ENCODE measurements at places on chromosomes 11 and 22. TPM values are rescaled to one million over a fixed set of nuclear protein-coding genes. Genes with fewer than 3 reads are reported as not detected.

Gene PDXP
- total RNA-seq = 25.1 TPM

Gene CD3E
- total RNA-seq = not detected

Gene P4HA3
- not detected for total RNA-seq

Gene MS4A4A
- not detected for total RNA-seq

DNA sequence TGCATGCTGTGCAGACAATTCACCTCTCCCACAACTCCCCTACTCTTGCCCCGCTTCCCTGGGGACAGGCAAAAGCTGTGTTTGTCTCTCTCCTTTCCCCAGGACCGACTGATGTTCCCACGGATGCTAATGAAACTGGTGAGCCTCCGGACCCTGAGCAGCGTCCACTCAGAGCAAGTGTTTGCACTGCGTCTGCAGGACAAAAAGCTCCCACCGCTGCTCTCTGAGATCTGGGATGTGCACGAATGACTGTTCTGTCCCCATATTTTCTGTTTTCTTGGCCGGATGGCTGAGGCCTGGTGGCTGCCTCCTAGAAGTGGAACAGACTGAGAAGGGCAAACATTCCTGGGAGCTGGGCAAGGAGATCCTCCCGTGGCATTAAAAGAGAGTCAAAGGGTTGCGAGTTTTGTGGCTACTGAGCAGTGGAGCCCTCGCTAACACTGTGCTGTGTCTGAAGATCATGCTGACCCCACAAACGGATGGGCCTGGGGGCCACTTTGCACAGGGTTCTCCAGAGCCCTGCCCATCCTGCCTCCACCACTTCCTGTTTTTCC lies 1.4 kb upstream of the MADD start:
- no peak for DNase-seq
- H3K36me3 ChIP-seq = no peaks in the 10 kb centered on the region
- no peak overlapping the region for H3K27ac ChIP-seq

DNA sequence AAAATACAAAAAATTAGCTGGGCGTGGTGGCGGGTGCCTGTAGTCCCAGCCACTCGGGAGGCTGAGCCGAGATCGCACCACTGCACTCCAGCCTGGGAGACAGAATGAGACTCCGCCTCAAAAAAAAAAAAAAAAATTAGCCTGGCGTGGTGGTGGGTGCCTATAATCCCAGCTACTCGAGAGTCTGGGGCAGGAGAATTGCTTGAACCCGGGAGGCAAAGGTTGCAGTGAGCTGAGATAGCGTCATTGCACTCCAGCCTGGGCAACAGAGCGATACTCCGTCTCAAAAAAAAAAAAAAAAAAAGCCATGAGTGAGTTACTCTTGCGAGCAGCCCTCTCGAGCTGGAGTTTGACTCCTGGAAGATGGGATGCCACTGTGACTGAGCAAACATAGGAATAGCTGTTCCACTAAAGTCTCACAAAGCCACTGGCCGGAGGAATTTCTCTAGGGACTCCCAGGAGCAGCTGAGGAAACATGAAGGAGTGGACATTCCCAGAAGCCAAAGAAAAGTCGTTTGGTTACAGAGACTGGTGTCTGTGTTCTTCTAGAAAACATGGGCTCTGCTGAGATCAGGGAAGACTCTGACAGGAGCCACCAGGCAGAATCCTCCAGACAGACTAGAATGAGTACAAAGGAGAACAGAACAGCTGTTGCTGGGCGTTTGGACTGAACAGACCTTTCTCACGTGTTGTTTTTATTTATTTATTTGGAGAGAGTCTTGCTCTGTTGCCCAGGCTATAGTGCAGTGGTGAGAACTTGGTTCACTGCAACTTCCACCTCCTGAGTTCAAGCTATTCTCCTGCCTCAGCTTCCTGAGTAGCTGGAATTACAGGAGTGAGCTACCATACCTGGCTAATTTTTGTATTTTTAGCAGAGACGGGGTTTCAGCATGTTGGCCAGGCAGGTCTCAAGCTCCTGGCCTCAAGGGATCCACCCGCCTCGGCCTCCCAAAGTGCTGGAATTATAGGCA lies 32.4 kb upstream of the MYH9 start:
- no peak overlapping the region for H3K4me3 ChIP-seq
- H3K36me3 ChIP-seq = no peaks in the 10 kb centered on the region
- H3K27ac ChIP-seq = no peak overlapping the region
- no peaks in the 10 kb centered on the region for H3K27me3 ChIP-seq

DNA sequence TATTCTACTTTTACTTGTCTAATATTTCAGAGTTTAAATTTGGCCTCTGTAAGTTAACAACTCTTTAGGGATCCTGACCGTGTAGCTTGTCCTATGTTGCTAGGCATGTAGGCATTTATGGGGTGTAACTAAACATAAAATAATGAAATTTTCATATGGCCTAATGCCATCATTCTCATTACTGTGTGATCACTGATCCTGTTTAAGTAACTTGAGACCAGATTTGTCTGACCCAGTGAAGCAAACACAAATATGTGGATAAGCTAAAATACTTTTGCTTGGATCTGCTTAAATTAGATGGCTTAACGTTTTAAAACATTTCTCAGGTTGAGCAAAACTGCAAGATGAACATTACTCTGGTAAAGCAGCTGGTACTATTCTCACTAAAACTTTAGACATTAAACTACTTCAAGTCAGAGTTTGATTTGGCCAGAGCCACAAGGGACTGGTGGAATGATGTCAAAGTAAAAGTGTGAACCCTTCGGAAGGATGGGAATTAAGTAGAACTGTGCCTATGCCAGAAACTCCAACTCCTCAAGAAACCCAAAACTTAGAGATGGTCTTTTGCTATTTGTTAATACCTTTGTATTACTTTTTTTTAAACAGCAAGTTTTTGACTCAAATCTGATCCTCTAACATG lies 12.5 kb downstream of the QSER1 start:
- peak overlapping the region; percentile 41 for H3K27ac ChIP-seq
- H3K4me1 ChIP-seq = peaks cover 9% of the 10 kb centered on the region
- H3K4me3 ChIP-seq = no peak overlapping the region
- H3K36me3 ChIP-seq = no peaks in the 10 kb centered on the region
- no peaks in the 10 kb centered on the region for H3K27me3 ChIP-seq

- peak overlapping the region; percentile 86 for H3K4me3 ChIP-seq
- no peaks in the 10 kb centered on the region for H3K36me3 ChIP-seq
- no peaks in the 10 kb centered on the region for H3K27me3 ChIP-seq
- peak overlapping the region; percentile 100 for H3K27ac ChIP-seq
- DNase-seq = peak; percentile 62
Measured at GRCh38 chr11:68214173-68215086, 1.3 kb upstream of the KMT5B start.

- no peaks in the 10 kb centered on the region for H3K27me3 ChIP-seq
- no peaks in the 10 kb centered on the region for H3K36me3 ChIP-seq
- H3K4me1 ChIP-seq = peaks cover 25% of the 10 kb centered on the region
- peak; percentile 82 for DNase-seq
Measured at GRCh38 chr22:28019881-28020861, 101.1 kb upstream of the PITPNB start.

- no peak for DNase-seq
- H3K27me3 ChIP-seq = no peaks in the 10 kb centered on the region
- H3K36me3 ChIP-seq = no peaks in the 10 kb centered on the region
- peaks cover 7% of the 10 kb centered on the region for H3K4me1 ChIP-seq
Measured at GRCh38 chr11:35804451-35805040, 139.3 kb upstream of the LDLRAD3 start.
